ENCODE measurements at places on chromosomes 12 and 14.

DNA sequence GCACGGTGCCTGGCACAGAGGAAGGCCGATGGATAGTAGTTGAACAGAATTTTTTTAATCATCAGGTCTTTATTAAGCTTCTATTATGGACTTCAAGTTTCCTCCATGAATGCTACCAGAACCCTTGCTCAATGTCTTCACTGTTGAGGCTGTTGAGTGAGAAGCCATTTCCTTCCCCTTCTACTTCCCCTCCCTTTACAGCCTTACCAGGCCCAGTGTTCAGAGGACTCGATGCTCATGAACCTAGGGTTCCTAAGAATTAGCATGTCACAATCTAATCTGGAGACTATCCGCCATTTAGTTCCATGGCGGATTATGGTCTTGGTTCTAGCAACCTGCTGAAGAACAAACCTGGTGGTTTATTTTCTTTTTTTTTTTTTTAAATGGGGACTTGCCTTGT lies 17.7 kb downstream of the ETV6 start:
- DNase-seq = no peak

GRCh38 chr12:93813972-93814821 lies 137.0 kb downstream of the CRADD start:
- DNase-seq = no peak

- DNase-seq = no peak
Observed at GRCh38 chr12:60539592-60539991, 943.8 kb downstream of the SLC16A7 start.

GRCh38 chr14:75577729-75578101 lies 705 bp upstream of the FLVCR2 start:
- DNase-seq = peak; percentile 57

GRCh38 chr12:49661191-49661590 lies 37.8 kb downstream of the PRPF40B start:
- DNase-seq = no peak

GRCh38 chr14:100042286-100042685 lies 22.9 kb upstream of the EVL start:
- no peak for DNase-seq

DNA sequence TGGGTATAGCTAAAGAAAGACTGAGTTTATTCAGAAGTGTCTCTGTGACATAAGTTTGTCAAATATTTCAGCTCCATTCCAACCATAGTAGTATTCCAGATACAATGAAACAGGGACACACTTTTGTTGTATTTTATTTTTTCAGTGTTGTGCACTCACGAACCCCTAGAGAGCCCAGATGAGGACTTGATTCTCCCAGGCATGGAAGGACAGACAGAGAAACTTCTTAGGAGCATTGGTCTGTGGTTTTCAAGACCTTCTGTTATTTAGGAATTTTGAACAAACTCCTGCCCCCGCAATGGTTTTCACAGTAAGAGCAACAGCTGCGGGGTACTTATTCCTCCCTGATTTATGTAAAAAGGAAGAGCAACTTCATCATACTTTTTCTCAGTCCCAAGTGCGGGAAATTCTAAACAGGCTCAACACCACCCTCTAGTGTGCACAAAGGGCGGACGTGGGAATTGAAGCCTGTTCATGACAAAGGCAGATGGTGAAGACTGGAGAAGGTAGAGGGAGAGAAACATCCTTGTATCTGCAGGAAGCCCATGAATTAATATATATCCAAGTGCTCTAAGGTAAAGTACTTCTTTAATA lies 147.6 kb downstream of the PAH start:
- DNase-seq = peak; percentile 18

DNA sequence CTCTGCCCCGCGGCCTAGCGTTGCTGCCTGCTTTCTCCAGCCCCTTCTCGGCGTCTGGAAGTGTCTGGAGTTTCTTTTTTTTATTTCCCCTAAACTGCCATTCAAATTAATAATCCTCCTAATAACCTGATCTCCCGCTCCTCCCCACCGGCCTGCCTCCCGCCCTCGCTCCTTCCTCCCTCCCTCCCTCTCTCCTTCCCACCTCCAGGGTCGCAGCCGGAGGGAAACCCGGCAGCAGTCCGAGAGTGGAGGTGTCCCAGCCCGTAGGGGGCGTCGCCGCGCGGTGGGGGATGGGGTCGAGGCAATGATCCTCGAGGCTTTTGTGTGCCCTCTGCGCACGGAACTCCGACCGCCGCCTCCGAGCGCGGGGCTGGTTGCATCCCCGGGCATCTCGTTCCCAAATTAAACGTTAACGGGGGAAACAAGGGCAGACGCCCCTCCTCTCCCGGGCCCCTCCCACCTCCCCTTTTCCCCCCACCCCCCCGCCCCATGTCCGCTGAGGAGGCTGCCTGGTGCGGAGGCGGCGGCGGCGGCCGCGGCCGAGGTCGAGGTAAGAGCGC lies 1.0 kb upstream of the SOCS2 start:
- no peak for DNase-seq

- DNase-seq = no peak
Observed at GRCh38 chr12:54159589-54159988, 29.2 kb downstream of the SMUG1 start.

GRCh38 chr14:106396999-106397398 lies 870.6 kb downstream of the TMEM121 start:
- peak; percentile 18 for DNase-seq

GRCh38 chr12:53174881-53175491 lies 5.5 kb upstream of the ZNF740 start:
- no peak for DNase-seq

DNA sequence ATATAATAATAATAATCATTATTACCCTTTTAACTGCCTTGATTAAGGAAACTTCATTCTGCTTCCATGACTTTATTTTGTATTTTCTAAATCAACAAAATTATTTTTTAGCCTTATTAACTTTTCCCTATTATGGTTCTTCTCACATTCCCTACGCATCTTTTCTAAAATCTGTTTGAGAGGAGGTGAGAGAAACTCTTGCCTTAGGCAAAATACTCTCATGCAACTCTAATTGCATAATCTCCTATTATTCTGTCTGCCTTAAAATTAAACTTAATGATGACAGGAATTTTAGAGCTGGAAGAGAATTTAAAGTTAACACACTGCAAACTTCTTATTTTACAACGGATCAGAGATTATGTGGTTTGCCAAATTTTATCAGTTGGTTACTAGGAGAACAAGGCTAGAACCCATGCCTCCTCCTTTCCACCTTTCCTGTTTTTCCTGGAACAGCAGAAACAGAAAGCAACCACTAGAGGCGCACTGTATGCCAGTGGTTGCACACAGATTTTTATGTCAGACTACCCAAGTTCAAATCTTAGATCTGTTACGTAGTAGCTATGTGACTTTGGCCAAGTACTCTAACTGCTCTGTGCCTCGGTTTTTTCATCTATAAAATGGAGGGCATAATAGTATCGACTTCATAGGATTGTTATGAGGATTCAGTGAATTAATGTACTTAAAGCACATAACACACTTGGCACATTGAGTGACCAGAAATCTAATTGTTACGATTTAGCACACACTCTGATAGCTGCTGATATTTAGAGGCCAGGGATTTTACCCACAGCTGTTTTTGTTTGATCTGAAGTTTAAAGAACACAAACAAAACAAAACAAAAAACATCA lies 4.3 kb upstream of the BRMS1L start:
- no peak for DNase-seq

GRCh38 chr12:70823182-70823976 lies 97.2 kb downstream of the PTPRR start:
- DNase-seq = no peak

DNA sequence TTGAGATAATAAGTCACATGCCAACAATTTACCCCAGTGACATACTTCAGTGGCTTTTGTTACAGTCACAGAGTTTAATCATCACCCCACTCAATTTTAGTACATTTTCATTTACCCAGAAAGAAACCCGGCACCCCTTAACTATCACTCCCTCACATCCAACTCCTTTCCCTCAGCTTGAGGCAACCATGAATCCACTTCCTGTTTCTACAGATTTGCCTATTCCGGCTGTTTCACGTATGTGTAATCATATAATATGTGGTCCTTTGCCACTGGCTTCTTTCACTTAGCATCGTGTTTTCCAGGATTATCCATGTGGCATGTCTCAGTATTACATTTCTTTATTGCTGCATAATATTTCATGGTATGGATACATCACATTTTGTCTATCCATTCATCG lies 147.5 kb downstream of the CFAP54 start:
- DNase-seq = no peak

DNA sequence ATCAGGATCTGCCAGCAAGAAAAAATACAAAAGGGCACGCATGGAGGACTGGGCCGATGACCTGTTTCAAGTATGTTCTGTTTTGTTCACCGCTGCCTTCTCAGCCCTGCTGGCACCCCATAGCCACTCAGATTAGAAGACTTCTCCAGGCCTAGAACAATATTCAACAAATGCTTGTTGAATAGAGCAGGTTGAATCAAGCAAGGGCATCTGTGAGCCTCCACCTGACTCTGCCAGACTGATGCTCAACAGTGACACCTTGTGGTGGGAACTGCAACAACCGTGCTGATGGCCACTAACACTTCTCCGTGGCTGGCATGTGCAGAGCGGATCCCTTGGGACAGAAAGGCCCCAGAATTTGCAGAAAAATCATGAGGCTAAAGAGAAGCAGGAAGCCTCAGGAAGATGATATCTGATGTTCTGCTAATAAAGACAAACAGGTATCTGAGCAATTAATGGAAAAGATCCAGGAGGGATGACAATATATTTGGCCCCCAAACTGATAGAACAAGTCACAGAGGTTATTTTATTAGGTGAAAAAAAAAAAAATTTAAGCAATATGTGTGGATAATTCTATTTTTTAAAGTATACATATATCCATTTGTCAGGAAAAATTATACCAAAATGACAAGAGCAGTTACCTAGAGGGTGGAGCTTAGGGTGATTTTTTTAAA lies 114.3 kb downstream of the KSR2 start:
- peak; percentile 57 for DNase-seq

GRCh38 chr14:52551696-52552062 lies 626 bp downstream of the TXNDC16 start:
- no peak for DNase-seq

DNA sequence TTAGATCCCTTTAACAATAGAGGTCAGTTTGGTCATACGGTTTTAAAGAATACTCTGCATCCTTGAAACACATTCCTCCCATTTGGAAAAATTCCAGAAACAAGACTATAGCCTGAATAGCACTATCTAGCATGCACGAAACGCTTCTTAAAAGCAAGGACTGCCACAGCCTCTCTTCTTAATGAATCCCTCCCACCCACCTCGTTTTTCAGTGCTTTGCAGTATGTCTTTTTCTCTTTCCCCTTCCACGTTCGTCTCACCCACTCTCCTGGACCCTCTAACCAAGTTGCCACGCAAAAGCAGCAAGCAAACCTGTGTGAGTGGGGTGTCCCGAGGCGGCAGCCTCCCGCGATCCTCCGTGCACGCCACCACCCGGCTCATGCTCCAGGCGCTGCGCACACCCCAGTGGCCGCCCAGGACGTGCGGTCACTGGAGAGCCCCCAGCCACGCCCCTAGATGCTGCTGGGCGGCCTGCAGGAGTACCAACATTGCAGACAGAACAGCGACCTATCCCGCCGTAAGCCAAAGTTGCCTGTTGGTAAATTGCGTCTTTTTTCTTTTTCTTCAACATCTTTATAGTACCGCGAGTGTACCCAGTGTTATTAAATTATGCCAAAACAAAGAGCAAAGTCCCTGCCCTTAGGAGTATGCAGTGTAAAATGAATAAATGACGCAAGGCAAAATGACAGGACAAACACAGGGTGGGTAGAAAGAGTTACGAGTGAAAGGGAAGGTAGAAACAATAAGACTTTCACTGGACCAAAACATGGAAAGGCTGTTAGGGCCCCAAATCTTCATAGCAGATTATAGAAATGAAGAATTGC lies at the start of gene SLC38A4:
TSS of gene SLC38A4 (minus strand) at position 407 of the 824 bp plus-strand sequence. CDS start 32,926 bp downstream, outside the sequence.
- no peak for DNase-seq

GRCh38 chr12:71760471-71760870 lies 5.8 kb downstream of the RAB21 start:
- no peak for DNase-seq

DNA sequence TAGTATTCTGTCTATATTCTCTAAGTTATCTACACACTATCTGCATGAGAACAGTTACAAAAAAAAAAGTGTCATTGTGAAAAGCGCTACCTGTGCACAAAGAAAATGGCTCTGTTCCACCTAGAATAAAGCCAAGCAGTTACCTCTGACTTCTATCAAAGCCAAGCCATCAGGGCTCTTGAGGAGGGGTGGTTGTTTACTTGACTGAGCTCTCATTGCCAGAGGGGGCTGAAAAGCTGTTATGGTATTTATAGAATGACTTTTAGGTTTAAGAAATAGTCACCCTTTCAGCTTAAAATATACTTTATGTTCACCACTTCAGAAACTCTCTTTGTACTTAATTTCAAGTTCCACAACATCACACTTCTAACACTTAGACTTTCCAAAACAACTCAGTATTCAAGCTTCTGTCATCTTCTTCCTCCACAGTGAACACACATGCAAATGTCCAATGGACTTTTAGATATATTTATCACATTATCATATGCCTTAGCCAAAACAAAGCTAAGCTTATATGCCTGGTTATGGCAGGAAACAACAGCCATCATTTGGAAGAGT lies 7.5 kb downstream of the ITPR2 start:
- no peak for DNase-seq

- no peak for DNase-seq
Observed at GRCh38 chr12:104314242-104314614, 10.7 kb downstream of the EID3 start.

- DNase-seq = no peak
Observed at GRCh38 chr12:123265851-123266678, 5.6 kb downstream of the CDK2AP1 start.

DNA sequence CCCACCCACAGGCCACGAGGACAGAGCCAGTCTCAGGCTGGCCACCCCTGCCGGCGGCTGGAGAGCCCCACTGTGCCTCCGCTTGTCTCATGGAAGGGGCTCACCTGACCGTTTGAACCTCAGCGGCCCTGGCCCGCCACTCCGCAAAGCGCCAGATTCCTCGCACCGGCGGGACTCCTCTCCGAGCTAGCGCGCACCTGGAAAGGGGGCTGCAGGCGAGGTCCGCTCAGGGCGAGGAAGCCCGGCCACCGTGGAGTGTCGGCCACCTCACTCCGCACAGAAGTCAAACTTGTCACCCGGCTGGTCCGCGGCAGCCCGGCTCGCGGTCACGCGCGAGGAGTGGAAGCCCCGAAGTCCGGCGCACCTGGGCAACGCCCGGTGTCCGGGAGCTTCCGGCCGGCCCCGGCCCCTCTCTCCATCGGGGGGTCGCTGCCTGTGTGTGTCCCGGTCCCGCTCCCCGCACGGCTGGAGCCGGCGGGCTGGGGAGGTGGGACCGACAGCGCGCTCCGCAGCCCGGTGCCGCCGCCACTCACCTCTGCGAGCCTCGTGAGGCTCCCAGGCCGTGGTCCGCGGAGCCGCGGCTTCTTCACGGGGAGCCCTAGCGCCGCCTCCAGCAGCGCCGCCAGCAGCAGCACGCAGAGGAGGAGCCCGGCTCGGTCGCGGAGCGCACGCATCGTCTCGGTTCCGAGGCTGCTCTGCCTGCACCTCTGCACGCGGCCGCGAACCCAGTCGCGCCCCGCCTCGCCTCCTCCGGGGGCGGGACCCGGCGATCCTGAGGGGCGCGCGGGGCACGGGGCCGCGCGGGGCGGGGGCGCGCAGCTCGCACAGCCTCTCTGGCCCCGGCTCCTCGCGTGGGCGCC lies at the start of gene ISM2:
TSS of gene ISM2 (minus strand) at position 697 of the 860 bp plus-strand sequence. CDS start at position 674, 23 bp downstream.
- DNase-seq = peak; percentile 27

- no peak for DNase-seq
Observed at GRCh38 chr14:98323836-98324235, 948.2 kb downstream of the BCL11B start.

GRCh38 chr12:120472521-120472920 lies 3.0 kb upstream of the SRSF9 start:
- no peak for DNase-seq
